ENCODE measurements at places on chromosomes 3 and 15.

- no peak for DNase-seq
Observed at GRCh38 chr3:182936239-182936917, 44.0 kb downstream of the DCUN1D1 start.

- DNase-seq = no peak
Observed at GRCh38 chr3:40387895-40388254, 891 bp downstream of the ENTPD3 start.

GRCh38 chr3:129878355-129878754, 15.2 kb downstream of the TMCC1 start:
- no peak for DNase-seq

DNA sequence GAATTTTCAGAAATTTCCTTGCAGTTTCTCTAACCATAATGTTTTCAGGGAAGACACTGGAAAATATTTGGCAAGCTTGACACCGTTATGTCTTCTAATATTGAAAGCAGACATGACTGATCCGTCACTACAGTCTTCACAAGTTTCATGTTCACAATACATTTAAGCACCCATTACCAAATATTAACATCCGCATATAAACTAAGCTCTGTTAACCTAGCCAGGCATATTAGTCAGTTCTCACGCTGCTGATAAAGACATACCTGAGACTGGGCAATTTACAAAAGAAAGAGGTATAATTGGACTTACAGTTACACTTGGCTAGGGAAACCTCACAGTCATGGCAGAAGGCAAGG, 162.7 kb upstream of the LYSMD4 start:
- no peak for DNase-seq

DNA sequence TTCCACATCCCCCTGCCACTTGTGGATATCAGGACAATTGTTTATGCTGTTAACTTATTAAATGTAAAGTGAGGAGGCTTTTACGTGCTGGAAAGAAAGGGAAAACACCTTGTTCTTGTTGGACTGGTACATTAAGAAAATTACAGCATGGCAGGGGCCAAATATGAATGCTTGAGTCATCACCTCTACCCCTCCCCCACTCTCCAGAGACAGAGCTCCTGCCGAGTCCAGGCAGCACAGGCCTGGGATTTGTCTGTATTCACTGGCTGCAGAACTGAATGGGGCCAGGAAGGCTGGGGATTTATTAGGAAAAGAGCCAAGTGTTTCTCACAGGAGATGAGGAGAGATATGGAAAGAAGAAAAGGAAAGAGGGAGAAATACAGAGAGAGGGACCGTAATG, 308.9 kb downstream of the EPHB1 start:
- no peak for DNase-seq

DNA sequence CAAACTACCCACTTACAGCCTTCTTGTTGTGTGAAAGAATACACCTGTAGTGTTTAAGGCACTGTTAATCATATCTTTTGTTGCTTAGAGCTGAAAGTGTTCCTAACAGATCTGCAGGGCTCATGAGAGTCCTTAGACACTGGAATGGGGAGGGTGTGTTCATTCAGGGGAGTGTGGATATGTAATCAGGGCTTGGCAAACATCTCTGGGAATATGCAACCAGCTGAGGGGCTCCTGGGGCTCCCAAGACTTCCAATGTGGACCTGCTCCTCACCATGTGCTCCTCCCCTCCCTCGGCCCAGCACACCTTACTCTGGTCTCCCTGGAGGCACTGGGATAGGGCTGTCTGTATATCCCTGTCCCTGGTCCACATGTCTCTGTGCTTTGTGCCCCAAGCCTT, 30.3 kb upstream of the MFSD1 start:
- no peak for DNase-seq
